ENCODE measurements at places on chromosomes 1 and 21.

- DNase-seq: peak; percentile 75
These were observed 16.3 kb upstream of the CDK18 start for GRCh38 chr1:205488074-205488723.

DNA sequence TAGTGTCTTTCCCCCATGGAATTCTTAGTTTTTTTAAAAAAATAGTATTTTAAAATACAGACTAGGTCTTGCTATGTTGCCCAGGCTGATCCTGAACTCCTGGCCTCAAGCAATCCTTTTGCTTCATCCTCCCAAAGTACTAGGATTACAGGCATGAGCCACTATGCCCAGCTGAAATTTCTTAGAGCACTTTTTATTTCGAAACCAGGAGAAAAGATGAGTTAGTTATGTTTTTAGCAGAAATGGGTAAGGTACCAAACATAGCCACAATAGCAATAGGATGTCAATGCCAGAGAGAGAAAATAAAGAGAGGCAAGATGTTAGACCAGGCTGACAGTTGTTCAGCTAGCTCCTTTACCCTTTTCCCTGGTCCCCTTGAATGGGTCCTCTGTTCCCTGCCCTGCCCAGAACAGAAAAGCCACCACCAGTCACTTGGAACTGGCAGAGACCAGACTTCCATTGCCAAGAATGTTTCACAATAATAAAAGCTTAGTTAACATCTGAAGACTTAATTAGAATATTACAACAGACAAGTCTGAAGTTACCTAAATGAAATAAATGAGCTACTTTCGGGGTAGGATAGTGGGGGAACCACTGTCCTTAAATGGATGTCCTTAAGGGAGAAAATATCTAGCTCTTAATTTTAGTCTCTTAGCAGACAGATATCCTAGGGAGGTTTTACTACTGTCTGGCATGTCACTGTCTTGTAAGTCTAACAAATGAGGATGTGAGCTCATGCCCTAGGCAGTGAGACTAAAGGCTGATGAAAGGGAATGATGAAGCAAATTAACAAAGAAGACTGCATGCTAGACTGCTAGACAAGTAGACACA, 54.3 kb downstream of the ABL2 start:
- DNase-seq: peak; percentile 60

DNA sequence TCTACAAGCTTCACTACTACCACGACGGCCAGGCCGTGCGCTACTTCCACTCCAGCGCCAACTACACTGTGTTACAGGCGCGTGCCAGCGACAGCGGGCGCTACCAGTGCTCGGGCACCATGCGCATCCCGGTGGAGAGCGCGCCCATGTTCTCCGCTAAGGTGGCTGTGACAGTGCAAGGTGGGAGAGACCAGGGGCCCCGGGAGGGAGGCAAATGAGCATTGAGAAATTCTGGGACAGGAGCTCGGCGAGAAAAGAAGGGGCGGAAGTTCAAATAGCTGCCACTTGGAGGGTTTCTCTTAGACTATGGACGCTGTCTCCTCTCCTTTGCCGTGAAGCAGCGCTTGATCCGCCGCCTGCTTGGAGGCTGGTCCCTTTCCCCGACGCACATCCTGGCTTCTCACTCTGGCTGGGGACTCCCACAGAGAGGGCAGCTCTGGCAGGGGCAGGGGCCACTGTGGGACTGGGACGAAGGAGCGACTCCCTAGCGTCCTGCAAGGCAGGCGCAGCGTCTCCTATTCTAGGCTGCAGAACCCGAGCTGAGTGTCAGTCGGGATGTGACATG, 4.6 kb downstream of the FCRLB start:
- peak; percentile 54 for DNase-seq

GRCh38 chr1:25858494-25858893, 763 bp downstream of the AUNIP start:
- no peak for DNase-seq

GRCh38 chr1:236553370-236553769, 29.6 kb downstream of the LGALS8 start:
- no peak for DNase-seq

- DNase-seq: no peak
These were observed 91.9 kb downstream of the TSEN15 start for GRCh38 chr1:184143449-184143848.

- DNase-seq: no peak
These were observed 11.6 kb upstream of the TTC39A start for GRCh38 chr1:51341876-51342496.

DNA sequence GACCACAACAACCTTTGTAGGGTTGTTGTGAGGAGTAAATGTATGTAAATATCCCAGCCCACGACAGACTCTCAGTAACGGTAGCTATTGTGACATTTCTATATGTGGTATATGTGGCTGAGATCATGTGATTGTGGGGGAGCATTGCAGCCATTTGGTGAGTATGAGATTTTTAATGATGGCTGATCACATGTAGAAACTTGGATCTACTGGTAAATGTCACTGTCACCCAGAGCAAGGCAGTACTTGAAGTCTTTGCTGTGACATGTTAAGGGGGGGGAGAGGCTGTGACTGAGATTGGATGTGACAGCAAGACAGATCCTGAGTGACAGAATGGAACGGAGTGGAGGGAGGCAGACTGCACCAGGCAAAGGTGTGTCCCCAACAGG, 23.9 kb upstream of the MEF2D start:
- DNase-seq: no peak

GRCh38 chr21:38455403-38455802, 42.9 kb downstream of the ERG start:
- DNase-seq: no peak

DNA sequence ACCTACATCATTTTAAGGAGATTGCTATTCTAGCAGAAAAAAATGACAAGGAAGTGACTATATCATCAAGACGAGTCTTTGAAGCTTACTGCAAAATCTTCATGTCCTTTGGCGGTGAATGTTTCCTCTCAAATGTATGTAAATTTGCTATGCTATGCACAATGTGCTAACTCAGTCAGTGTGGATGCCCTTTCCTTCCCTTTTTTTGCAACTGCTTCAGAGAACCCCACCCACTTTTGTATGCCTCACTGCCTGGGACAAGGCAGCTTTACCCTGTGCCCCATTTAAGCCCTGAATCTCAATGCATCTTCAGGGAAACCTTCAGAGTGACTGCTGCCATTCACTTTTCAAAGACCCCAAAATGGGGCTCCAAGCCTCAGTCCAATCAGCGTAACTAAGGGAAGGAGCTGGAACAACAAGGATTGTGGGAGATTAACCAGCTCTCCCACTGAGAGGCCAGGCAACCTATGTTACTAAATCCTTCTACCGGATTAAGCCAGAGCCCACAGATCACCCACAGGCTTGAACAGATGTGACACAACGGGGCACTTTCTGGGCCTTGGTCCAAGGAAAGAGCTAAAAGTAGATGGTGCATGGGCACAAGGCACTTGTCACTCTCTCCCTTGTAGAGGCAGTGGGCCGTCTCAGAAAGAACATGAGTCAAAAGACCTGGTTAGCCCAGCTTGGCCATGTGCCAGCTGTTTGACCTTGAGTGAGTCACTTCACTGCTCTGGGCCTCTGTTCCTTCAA, 154.4 kb downstream of the PLPP3 start:
- peak; percentile 97 for DNase-seq

DNA sequence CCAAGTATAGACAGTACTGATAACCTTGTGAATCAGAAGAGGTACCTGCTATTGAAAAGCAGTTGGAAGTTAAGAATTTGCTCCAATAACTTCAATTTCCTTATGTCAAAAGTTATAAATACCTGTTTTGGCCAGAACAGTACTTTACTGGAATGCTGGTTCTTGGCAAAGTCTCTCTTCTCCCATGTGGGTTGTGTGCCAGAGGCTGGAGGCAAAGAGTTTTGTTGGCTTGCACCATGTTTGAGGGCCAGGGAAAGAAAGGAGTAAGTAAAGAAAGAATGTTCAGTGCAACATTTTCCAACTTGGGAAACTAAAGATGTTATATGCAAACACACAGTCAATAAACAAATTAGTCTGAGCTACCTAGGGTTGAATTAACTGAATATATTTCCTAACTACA, 67.0 kb upstream of the DYNLT5 start:
- DNase-seq: no peak

DNA sequence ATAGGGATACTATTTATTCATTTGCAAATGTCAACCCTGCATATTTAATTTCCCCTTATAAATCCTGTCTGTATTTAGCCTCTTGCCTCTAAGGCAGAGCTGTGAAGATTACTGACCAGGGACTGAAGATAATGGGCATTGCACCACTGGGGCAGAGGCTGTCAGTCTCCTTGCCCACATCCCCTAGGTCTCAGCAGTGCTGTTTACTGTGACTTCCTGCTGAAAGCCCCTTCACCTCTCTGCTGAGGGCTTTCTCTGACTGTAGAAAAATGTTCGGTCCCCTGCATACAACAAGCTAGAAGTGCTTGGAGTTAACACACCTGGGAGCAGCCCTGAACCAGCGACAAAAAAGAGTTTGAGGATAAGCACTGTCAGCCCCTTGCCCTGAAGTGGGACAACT, 28.8 kb downstream of the SLC5A9 start:
- no peak for DNase-seq

GRCh38 chr21:42092771-42093170, 21.7 kb downstream of the UMODL1 start:
- no peak for DNase-seq

GRCh38 chr1:205430696-205431305, 8.9 kb upstream of the LEMD1 start:
- DNase-seq: peak; percentile 41
